ENCODE measurements at places on chromosomes 3 and 15.

- DNase-seq = no peak
Measured at GRCh38 chr3:172246107-172246844, 202.0 kb downstream of the GHSR start.

DNA sequence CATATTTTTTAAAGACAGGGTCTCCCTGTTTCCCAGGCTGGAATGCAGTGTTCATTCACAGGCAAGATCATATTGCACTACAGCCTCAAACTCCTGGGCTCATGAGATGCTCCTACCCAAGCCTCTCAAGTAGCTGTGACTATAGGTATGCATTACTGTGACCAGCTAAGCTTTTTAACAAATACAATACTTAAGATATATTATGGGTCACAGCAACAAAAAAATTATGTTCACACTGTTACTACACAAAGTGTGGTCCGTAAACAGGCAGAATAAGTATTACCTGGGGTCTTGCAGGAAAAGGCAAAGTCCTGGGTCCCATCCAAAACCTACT, 152.5 kb downstream of the VPS13C start:
- DNase-seq = no peak

- DNase-seq = no peak
Measured at GRCh38 chr15:66907826-66908743, 157.3 kb upstream of the SMAD3 start.

DNA sequence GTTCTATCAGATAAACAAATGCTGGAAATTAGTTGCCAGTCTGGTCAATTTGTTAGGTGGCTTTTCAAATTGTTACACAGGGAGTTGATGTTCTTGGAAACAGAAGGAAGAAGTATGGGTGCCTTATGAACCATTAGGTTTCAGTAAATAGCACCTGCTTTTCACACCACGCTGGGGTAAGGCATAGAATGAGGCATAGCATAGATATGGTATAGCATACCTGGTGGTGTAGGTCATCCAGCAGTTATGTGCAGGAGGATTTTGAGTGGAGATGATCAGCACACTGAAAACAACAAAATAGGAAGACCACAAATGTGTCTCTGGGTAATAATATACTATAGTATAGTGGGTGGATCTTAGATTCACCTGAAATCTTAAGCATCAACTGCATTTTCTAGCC, 121.4 kb downstream of the GMPS start:
- DNase-seq = no peak

DNA sequence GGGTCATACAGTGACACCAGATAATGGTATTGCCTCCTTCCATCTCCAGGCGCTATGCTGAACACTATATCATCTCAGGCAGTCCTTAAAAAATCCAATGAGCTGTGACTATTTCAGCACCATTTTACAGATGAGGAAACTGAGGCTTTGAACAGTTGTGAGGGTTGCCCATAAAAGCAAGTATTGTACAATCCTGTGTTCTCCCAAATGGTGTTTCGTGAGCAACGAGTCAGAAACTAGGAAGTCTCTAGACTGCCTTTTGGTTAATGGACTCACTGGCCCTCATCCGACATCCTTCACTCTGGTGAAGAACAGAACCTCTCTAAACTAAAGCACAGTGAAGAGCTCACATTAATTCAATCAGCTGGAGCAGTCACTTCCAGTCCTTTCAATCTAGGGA, 61.8 kb downstream of the ATP8B4 start:
- no peak for DNase-seq

DNA sequence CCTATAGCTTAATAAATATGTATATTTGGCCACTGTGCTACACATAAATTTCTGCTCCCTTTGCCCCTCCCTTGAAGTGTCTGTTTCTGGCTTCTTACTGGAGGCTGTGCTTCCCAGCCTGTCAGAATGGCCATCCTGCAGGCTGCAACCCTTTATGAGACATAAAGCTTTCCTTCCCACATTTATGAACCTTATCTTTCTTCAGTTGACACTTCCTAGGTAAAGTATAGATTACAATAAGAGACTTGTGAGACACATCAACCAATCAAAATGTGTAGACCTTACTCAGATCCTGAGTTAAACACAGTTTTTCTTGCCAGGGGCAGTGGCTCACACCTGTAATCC, 29.5 kb downstream of the SCN11A start:
- no peak for DNase-seq

- DNase-seq = no peak
Measured at GRCh38 chr3:136186344-136186743, 9.8 kb downstream of the MSL2 start.

DNA sequence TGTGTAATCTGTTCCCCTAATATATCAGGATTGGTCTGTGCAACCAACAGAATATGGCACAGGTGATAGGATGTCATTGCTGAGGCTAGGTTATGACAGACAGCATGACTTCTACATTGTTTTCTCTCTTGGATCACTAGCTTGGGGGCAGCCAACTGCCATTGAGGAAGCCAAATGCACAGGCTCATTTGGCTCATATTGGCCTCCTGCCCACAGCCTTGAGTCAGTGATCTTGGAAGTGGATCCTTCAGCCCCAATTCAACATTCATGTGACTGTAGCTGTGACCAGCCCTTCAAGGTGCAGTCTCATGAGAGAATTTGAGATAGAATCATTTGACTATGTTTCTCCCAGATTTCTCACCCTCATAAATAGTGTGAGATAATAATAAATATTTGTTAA, 675.6 kb downstream of the GRM7 start:
- DNase-seq = no peak

- DNase-seq = no peak
Measured at GRCh38 chr3:24023197-24023596, 78.1 kb downstream of the NR1D2 start.

- DNase-seq = no peak
Measured at GRCh38 chr3:42195879-42196330, 70.1 kb downstream of the CCK start.

DNA sequence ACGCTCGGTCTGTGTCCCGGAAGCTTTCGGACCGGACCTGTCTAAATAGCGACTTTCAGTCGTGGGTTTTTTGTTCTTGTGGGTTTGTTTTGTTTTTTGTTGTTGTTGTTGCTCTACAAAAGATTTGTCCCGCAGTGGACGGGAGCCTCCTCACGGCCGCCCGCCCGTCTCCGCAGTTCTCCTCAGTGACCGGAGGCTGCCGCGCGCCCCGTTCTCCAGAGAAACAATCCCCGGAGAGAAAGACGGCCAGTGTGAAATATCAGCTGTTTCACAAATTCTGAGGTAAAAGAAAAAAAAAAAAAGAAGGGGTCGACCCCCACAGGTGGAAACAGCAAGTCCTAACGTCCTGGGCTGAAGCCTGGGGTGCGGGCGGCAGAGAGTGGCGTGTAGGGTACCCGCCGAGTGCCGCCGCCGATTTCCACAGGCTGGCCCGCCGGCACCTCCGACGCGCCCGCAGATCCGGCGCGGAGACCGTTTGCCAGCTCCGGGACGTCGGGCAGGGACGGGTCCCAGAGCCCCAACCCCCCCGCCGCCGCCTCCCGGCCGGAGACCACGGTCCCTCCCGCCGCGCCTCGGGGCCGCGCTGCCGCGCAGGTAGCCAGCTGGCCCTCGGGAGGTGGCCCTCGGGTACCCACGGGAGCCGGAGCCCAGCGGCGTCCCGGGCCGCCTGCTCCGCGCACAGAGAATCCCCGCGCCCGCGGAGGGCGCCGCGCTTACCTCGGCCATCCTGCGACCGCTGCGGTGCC, 478 bp downstream of the BNC1 start:
- DNase-seq = no peak

- DNase-seq = no peak
Measured at GRCh38 chr3:10336761-10337160, 15.8 kb upstream of the SEC13 start.

GRCh38 chr15:100336061-100336460, 5.7 kb downstream of the ADAMTS17 start:
- no peak for DNase-seq

- no peak for DNase-seq
Measured at GRCh38 chr3:45477041-45477725, 88.8 kb downstream of the LARS2 start.

- no peak for DNase-seq
Measured at GRCh38 chr3:62233065-62233464, 140.3 kb downstream of the FEZF2 start.

GRCh38 chr3:174276826-174277225, 582.3 kb upstream of the NAALADL2 start:
- DNase-seq = no peak

DNA sequence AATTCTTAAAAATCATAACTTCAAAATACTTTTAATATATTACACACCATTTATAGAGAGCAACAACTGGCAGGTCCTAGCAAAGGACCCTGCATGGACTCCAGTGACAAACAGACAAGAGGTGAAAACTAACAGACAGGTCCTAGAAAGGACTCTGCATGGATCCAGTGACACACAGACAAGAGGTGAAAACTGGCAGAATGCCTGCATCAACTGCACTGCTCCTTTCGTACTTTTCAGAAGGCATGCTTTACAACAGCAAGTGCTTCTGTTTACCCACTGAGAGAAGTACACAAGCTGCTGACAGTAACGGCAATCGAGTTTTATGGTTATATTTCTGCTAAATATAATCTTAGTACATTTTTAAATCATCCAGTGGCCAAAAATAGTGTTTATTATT, 24.3 kb upstream of the GP5 start:
- no peak for DNase-seq

GRCh38 chr3:10245081-10245712, 3.1 kb upstream of the TATDN2 start:
- DNase-seq = no peak

GRCh38 chr3:151008699-151009098, 36.2 kb upstream of the CLRN1 start:
- DNase-seq = no peak

GRCh38 chr3:177229791-177230190, 32.5 kb upstream of the TBL1XR1 start:
- DNase-seq = no peak

GRCh38 chr3:103406320-103406850, 971.6 kb downstream of the ZPLD1 start:
- DNase-seq = no peak

DNA sequence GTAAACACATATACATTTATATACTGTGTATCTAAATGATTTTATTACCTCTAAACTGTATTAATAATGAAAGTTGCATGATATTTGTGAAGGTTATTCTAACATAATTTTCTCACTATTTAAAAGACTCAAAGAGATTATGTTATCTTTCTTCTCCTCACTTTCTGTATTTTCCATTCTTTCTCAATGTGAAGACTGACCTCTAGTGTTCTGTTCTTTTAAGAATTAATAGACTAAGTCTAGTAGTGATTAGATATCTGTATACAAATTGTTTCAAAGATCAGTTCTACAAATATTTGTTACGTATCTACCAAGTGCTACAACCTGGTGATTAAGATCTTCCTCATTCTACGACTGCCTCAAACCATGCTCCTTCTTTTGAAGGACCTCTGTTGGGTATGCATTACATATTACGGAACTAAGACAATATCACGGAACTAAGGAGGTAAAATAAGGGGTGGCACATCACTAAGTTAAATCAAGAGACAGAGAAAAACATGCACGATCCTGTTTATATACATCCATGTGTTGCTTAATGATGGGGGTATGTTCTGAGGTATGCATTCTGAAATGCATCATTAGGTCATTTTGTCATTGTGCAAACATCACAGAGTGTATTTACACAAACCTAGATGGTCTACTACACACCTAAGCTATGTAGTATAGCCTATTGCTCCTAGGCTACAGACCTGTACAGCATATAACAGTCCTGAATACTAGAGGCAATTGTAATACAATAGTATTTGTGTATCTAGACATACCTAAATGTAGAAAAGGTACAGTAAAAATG, 161.5 kb upstream of the KBTBD8 start:
- no peak for DNase-seq

DNA sequence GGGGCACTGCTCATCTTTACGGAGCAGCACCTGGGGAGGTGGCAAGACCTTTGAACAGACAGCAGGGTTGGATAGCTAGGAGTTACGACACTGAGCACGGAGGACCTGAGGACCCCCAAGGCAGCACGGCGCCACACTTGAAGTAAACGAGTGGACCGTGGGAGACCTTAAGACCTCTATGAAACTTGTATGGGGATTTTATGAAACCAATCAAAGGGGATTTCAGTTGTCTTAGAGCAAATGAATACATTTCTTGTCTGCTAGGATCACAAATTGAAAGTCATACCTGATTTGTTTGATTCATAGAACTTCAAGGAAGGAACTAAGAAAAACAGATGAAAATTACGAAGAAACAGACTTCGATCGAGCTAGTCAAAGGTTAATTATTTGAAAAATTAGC, 281.2 kb downstream of the MECOM start:
- no peak for DNase-seq

DNA sequence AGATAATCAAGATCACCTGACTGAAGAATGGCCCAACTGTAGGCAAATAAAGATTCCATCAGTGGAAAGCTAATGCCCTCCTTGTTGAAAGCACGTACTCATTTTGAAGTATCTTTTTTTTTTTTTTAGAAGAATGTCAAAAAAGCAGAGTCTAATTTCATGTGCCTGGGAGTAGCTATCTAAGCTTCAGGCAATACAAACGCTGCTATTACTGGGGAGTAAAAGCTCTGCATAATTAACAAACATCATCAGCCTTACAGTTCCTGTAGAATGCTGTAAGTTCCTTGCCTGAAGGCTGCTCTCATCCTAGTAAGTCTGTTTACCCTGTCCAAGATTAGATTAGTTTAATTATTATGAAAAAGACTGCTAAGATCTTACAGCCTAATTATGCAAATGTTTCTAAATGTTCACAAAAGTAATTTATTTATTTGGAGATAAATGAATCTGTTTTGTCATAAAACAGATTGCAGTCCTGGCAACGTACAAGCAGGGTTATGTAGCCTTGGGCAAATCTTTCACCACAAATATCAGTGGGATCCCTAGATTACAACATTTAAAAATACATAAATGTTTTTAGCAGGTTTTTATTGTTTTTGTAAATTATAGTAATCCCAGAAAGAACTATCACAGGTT, 451.3 kb upstream of the AGTR1 start:
- DNase-seq = no peak

DNA sequence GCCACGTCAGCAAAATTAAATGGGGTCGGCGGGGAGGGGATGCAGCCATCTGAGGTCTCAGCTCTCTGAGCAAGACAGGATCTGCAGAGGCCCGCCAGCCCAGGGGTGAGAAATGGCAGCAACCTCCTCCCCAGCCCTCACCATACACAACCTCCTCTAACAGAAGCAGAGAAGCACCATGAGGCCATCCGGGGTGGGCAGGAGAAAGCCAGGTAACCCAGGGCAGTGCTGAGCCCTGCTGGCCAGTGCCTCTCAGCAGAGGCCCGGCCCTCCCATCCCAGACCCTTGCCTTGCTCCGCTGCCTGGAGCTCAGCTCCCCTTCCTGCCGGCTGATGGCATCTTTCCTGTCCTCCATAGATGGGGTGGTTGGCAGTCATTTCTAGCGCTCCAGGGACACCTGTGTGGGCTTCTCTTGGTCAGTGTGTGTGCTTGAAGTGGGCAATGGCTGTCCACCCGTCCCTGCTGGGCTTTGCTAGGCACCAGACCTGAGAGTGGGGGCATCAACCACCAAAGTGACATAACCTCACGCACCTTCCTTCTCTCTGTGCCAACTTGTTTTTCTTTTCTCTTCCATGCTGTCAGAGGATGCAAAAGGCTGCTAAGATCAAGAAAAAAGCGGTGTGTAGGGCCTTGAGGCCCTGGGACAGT, 175.8 kb downstream of the NSMCE3 start:
- no peak for DNase-seq
